ENCODE measurements at places on chromosomes 2 and 18.
A peak's percentile ranks its signal among the peaks of the same experiment; 100 is the strongest.

DNA sequence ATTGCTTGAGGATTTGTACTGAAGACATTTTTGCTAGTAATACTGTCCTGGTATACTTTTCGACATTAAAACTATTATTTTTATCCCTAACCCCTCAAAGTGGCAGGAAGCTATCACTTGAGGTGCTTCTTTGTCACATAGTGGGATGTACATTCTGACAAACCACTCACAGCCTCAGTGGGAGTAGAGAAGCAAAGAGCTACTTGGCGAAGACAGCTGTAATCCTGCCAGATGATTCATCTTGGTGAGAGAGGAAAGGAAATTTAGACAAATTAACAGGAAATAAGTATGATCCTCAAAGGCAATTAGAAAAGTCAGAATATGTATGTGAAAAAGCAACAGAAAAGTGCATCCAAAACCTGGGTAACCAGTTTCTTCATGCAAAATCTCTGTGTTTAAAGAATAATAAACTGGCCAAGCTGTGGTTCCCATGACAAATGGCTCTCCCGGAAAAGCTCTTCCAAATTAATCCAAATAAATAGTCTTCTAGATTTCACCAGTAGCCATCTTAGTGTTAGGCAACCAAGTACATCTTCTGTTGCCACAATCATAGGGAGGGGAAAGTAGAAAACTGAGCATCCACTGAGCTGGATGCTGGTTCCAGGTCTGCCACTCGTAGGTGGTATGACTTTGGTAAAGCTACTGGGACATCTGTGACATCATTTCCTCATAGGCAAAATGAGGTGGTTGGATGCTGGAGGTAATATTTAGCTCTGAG, 308.0 kb upstream of the LYPD1 start:
- peak; percentile 42 for DNase-seq

DNA sequence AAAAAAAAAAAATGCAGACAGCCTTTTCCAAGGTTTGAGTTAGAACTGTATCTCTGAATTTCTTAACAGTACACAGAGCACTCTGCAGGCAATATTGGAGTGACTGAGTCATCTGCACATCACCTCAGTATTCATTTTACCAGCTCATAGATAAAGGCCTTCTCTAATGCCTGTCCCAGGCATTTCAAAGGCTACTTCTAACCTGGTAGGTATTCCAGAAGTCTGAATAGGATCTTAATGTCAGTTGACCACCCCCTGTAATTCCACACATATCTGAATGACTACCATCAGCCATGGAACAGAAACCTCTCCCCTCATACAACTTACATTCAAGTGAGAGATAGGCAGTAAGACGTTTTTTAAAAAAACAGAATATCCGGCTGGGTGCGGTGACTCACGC, 9.0 kb downstream of the METTL21A start:
- no peak for DNase-seq

DNA sequence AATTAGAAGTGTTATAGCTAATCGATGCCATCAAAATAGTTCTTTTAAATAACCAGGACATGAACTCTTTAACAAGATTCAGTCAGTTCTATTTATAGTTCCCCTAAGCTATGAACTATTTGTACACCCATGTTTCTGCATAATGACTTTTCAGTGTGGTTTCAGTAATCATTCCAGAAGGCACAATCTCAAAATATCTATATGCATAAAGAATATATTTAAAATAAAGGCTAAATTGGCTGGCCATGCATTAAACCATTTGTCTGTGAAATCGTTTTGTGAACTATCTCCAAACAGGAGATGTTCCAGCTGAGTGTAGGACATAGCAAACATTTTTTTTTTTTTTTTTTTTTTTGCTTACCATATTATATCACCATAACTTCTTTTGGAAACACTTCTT, 719.3 kb downstream of the PLCL1 start:
- DNase-seq, result no peak

DNA sequence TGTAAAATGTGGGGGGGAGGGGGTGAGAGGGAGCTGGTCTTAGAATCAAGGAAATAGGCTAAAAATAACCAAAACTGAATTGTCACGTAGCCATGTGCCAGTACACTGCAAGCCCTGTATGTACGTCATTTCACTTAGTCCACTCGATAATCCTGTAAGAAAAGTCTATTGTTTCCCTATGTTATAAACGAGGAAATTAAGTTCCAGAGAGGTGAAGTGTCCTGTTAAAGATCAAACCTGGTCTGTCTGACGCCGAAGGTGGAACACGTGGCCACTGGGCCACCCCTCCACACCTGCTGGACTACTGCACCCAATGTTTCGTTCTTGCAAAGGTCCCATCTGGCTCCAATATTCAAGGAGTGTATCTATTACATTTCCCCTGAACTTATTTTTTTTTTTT, 29.6 kb downstream of the TFCP2L1 start:
- no peak for DNase-seq

- DNase-seq, result no peak
Measured at GRCh38 chr2:239381709-239382134, 19.1 kb downstream of the HDAC4 start.

- DNase-seq, result no peak
Measured at GRCh38 chr2:33933203-33933602, 334.1 kb upstream of the FAM98A start.

DNA sequence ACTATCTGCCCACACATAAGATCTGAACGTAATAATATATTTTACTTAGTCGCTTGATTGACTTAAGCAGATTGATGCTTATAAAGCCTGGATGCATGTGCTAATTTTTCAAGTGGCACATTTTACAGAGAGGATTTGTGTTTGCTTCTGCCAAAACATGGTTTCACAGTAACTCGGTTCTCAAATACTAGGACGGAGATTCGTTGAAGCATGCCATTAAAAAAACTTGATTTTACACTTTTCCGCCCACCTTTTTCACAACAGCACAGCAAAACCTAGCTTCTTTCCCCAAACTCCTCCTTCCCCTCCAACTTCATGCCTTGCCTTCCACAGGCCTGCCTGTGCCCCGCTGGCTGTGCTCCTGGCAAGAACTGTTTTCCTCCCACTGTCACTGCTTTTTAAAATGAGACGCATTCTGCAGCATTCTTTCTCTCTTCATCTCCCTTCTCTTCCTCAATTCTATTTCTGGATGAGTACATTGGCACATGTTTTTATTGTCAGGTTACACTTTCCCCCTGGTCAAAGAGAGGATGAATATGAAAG, 55.1 kb upstream of the LMAN1 start:
- no peak for DNase-seq

DNA sequence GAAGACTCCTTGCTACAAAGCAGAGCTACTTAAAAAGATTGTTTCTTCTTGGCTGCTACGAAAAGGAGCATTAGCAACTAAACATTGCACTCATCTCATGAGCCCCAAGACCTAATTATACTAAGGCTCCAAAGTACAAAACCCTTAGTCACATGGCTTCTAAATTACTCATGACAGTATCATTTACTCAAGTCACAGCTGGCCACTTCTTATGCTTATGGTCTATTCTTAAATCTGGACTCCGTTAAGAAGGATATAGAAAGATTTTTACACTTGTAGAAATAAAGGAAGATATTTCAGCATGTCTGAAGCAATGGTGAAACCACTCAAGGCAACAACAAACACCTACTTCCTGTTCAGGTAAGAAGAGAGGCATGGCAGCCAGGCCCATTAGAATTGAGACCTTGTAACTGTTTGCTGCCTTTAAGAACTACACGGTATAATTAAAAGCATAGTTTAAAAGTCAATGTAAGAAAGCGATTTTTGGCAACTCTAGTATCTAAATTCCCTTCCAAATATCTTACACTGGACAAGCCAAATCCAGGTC, 12.7 kb downstream of the ANKRD44 start:
- no peak for DNase-seq

GRCh38 chr2:46831051-46831868, 84.3 kb downstream of the MCFD2 start:
- DNase-seq, result no peak

DNA sequence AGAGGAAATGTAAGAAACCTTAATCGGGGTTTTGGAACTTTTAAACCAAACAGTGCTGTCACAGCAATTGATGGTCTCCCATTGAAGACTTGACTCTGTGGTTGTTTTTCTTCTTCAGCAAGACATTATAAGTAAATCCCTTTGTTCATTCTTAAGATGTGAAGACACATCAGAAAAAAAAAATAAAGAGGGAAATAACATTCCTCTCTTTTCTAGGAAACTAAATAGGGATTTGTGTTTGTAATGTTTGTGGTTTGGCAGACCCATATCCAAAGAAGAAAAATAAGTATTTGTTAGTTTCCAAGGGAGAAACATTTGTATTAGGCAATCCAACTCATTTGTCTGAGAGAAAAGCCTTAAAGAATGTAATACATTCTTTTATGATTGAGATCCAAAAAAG, 359.9 kb downstream of the DSC3 start:
- peak; percentile 23 for DNase-seq

DNA sequence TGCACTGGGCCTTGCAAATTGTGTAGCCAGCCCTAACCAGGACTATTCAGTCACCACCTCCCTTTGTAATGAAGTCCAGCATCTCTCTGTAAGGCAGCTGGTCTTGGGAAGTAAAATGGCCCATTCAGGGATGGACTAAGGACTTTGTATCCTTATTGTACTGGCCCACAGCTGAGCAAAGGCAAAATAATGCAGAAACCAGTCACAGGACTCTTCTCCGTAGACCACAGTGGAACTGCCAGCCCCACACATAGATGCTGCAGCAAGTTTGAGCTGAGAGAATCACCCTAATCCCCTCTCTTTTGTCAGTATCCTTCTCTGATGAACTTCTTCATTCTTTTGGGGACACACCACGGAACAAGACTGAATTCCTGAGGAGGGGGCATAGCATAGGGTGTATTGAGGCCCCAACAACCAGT, 73.6 kb upstream of the RTN4 start:
- no peak for DNase-seq

DNA sequence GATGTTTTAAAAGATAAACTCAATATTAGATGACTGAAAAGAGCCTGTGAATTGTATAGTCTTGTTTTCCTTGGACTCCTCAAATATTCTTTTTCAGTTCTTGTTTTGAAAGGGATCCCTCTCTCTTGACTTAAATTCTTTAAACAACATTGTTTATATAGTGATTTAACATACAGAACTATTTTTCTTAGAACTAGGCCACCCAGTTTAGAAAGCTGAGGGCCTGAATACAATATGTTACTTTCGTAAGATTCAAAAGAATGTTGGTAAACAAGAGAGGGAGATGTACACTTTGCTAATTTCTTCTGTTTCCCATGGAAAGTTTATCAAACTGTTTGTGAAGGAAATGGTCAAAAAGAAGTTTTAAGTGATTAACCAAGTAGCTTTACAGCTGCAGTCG, 5.5 kb upstream of the TSPYL6 start:
- no peak for DNase-seq

DNA sequence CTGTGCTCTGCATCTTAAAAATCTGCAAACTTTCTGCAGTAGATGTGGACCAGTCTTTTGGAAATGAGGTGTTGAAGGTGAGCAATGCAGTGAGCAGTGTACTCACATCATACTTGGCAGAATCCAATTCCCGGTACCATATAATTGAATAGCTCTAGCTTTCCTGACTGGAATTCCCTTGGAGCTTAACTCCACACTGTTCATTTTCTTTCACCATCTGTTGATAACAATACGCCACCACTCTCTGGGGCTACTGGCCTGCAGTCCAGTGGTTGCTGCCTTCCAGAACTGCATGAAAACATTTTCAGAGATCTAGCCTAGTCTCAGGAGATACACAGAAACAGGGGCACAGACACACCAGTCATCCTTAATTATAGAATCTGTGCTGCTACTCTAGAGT, 820.0 kb upstream of the NXPH2 start:
- DNase-seq, result no peak

- no peak for DNase-seq
Measured at GRCh38 chr18:67636597-67637385, 120.3 kb upstream of the DSEL start.

- DNase-seq, result no peak
Measured at GRCh38 chr2:161418715-161419637, 2.9 kb downstream of the TBR1 start.

- no peak for DNase-seq
Measured at GRCh38 chr2:102737431-102737830, 24.4 kb upstream of the TMEM182 start.

DNA sequence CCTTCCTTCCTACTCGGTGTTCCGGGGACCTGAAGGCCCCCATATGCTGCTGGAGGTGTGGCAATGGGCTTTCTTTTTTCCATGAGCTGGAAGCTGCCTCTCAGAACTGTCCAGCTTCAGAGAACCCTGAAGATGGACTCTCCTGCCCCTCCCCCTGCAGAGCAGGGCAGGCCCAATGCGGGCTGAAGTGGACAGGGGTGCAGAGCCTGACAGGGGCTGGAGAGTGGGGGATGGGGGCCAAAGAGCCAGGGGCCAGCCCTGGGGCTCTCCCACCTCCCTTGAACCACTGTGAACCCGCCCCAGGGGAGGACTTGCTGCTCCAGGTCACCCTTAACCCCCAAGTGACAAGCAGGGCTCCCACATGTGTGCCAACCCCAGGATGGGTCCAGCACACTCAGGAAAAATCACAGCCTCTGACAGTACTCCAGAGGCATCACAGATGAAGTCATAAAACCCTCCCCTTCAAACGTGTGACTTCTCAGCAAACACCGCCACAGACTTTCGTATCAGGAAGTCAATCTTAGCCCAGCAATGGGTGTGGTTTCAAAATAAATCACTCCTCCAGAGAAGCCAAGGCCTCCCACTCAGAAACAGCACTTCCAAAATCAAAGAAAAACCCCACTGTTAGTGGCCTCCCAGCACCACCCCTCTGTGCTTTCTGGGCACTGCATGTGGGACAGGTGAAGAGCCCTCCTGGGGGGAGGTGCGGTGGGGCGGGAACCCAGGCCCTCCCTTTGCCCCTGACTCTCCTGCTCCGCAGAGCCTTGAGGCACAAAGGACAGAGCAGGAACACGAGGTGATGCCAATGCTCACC, 135.8 kb downstream of the HDAC4 start:
- DNase-seq, result no peak

DNA sequence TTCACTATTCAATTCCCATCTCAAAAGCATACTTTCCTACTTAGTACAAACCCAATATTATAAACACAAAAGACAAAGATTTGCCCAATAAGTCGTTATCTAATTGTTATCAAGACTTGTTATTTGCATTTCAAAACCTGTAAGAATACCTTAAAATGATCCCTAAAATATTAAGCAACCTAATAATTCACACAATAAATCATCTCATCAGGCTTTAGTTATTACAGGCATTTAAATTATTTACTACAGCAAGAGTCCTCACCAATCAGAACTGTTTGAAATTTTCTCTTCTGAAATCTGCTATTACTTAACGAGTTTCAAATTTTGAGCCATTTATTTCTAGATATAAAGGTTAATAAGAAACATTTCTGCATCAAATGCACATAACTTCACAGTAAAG, 1.6 kb downstream of the CCDC88A start:
- no peak for DNase-seq

DNA sequence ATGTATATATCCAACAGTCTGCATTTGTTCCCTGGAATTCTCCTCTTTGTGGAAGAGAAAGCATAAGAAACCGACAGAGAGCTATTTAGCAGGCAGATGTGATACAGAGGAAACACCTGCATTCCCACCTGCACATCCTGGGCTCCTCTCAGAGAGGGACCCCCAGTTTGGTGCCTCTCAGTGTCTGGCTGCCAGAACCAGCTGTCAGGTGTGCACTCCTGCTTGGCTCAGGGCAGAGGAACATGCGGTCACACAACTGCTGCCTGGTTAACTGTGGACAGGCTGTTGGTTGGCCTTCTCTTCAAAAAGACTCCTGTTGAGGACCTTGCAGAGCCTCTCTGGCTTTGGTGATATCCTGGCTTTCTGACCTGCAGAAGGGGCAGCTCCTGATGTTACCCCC, 54.6 kb downstream of the ITGB6 start:
- no peak for DNase-seq

All from astrocyte of the cerebellum (primary cell).